NCI-H1930 (cell line): ENCODE measurements at places on chromosomes 11 and 22.
A peak's percentile ranks its signal among the peaks of the same experiment; 100 is the strongest.

- DNase-seq = no peak
Measured at GRCh38 chr22:37162221-37163095, 12.7 kb upstream of the IL2RB start.

DNA sequence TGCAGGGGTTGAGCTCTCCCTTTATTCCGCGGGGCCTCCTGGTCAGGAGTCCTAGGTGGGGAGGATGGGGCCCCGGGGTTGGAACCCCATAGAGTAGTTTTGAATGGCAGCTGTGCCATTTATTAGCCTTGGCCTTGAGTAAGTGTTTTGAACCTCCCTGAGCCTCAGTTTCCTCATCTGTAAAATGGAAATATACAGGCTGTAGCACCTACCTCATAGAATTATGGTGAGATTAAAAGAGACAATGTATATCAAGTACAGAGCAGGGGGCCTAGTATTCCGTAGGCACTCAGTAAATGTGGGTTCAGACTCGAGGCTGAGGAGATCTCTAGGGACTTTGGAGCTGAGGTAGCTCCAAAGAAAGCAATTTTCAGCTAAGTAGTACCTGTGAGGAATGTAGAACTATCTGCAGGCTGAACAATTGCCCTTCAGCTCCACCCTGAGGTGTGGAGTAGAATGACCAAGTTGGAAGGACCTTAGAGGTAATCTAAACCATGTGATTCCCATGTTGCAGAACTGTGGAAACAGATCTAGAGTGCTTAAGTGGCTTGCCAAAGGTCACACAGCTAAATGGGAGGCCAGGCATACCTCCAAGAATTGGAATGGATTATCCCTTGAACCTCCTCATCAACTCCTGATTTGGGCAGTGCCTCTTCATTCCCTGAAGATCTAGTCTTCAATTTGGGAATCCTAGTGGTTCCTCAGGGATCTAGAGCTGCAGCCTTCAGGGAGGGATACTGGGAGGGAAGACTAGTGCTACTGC lies 682 bp downstream of the PGAP2 start:
- no peak for DNase-seq

DNA sequence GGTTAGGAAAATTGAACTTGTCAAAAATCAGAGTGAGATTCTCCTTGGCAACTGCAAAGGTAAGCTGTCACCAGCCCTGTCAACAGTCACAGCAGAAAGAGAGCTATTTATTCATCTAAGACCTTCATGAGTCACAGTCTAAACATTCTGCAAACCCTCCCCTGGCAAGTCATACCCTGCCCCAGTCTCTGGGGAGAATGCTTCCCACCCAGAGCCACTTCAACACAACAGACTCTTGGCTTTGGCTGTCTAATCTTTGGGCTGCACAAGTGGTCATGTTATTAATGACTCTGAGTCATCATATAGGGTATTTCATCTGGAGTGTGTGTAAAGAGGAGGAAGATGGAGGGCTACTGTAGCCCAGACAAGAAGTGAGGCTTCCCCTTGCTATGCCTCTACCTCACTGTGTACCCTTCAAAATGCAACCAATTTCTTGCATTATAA lies 153.4 kb downstream of the CCDC34 start:
- no peak for DNase-seq

DNA sequence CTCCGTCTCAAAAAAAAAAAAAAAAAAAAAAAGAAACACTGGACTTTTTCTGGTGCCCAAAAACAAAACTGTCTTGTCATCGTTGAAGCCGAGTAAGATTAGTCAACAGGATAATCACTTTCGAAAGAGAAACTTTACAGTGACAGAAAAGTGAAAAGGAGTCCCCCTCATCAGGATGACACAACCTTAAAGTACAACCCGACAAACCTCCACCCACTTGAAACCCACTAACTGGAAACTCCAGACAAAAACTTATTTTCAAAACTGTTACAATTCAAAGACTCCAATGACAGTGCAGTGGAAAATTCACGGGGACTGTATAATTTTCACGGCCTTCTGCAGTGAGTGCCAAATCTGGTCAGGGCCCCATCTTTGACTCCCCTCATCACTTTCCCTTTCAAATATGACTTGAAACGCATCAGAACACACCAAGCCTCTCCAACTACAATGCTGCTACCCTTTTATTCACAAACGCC lies 1.3 kb downstream of the DENND5A start:
- no peak for DNase-seq

DNA sequence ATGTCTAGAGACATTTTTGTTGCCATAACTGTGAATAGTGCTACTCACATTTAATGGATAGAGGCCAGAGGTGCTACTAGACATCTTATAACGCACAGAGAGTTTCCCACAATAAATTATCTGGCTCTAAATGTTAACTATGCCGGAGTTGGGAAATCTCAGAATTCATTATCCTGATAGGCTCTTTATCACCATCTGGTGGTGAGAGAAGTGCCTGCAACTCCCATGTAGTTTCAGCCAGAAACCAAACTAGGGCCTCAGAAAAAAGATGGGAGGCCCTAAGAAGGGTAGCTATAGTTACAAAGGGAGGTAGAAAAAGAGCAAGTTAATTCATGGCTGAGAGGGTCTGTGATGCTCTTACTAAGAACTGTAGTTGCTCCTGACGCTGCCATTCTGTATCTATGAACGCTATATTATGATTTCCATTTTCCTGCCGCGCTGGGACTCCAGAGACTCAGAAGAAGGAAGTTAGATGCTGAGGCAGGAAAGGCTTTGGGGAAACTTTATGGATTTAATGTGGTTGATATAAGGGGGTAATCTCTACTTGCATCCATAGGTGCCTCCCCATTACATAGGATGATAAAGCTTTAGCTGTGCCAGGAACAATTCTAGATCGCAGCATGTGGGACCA lies 22.9 kb upstream of the MRPL17 start:
- peak; percentile 15 for DNase-seq

- no peak for DNase-seq
Measured at GRCh38 chr22:22616636-22617035, 27.8 kb upstream of the GGTLC2 start.

DNA sequence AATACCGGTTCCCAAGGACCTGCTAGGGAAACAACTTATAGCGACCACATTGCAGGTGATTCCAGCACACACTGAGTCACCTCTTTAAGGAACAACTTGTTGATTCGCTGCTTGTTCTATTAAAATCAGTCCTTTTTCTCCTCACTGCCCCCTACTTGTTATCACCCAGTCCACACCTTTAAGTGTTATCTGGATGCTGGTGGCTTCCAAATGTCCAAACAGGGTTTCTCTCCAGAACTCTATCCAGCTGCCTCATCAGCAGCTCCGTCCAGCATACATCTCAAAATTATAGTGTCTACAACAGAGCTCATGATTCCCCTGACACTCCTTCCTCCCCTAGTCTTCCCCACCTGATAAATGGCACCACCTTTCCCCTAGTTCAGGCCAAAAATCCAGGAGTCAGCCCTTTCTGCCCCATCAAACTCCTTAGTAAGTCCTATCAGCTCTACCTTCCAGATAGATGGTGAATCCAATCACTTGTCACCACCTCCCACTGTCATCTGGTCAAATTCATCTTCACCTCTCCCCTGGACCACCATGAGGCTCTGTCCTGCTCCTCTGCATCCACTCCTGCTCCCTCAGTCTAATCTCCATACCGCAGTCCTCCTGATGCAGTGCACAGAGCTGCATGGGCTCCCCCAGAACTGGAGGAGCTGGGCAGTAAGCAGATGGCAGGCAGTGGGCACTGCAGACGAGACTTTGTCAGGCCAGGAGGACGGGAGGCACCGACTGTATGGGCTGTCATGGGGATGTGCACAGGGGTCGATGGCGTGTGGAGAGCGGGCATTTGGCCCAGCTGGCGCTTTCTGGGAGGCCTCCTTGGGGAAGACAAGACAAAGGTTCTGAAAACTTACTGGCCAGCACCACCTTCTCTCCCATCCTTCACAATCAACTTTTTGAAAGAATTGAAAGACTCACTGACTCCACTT lies 19.3 kb downstream of the IL10RA start:
- DNase-seq = no peak

GRCh38 chr22:26860301-26860700 lies 202.9 kb downstream of the MIAT start:
- no peak for DNase-seq

- peak; percentile 37 for DNase-seq
Measured at GRCh38 chr11:27795955-27796861, 96.0 kb upstream of the BDNF start.

DNA sequence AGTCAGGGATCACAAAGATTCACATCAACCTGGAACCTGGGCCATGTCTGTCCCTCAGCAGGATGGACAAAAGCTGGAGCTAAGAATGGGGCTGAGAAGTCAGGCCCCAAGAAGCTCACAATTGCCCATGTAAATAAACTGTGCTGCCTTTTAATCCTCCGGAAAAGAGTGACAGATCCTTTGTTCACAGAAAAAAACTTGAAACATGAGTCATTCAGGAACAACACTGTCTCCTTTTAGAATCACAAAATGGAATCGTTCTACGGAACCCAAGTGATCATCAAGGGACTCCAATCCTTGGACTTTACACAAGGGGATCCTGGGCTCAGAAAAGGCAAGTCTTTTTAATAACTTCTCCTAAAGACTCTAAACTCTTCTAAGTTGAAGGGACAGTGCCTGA lies 36.1 kb downstream of the RELT start:
- no peak for DNase-seq

DNA sequence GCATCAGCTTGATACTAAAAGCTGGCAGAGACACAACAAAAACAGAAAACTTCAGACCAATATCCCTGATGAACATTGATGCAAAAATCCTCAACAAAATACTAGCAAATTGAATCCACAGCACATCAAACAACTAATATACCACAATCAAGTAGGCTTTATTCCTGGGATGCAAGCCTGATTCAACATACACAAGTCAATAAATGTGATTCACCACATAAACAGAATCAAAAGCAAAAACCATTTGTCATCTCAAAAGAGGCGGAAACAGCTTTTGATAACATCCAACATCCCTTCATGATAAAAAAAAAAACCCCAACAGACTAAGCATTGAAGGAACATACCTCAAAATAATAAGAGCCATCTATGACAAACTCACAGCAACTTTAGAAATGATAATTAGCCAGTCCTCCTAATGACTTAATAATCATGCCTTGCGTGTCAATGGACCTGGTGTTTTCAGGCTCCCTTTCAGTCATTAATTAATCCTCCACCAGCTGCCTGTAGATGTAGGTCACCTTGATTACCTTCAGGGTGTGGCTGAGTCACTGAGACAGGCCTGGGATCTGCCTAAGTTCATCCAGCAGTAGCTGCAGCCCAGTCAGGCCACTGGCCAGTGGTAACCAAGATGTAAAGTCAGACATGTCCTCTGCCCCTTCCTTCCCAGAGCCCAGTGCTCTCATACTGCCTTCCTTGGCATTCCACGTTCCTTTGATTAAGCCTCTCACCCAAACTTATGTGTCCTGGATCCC lies 109.8 kb downstream of the EHF start:
- DNase-seq = no peak

DNA sequence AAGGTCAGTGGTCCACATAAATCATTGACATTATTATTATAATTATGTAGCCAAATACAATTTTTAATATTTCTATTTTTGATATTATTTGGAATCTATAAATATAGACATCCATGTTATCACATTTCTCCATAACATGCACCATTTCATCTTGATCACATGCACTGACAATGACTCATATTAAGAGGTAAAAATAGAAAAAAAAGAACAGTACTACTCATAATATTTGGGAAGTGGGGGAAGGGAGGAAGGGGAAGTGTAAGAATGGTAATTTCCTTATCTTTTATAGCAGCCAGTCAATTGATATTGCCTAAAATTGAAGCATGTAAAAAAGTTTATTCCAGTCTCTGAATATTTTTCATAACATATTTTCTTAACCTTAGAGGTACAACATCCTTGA lies 72.3 kb downstream of the ADM start:
- no peak for DNase-seq

DNA sequence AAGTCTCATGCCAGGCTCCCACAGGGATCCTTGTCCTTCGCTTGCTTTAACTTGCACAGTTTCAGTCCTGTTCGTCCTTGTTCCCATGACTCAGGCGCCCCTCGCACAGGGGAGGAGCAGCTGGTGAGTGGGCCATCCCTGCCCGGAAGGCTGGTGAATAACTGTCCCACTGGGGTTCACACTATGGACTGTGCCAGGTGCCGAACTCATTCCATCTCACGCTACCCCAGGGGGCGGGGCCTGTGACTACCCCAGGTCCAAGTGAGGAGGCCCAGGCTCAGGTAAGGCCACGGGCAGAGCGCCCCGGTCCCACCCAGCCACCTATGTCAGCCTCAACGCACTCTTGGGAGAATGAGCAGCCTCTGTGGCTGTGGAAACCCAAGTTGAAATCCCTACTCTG lies 7.2 kb upstream of the CARD10 start:
- no peak for DNase-seq

DNA sequence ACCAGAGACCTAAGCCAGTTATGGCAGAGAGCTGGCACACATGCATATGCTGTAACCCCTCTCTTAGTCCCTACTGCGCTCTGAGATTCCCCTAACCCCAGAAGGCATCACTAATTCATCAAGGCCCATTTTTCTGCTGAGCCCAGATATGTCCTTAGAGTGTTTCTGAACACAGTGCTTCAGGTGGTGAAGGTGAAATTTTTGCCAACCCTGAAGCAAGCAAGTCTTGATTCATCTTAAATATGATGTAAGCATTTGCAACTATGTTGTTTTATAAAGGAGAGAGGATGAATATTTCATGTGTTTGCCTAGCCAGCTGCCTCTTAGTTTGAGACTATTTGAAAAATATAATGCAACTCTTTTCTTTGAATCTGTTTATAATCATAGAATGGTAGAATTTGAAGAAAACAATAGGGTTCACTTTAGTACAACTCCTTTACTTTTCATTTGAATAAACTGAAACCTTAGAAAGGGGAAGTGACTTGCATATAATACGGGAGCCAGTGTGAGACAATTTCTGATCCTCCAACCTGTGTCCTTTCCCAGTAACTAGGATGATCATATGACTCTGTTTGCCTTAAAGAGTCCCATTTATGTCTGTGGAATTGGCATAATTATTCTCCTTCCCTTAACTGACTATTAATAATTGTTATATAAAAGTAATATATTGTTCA lies 194.3 kb upstream of the MTNR1B start:
- no peak for DNase-seq

- DNase-seq = no peak
Measured at GRCh38 chr11:86355256-86355655, 19.4 kb upstream of the CCDC81 start.

- DNase-seq = peak; percentile 22
Measured at GRCh38 chr11:5380740-5381342, 2.8 kb upstream of the OR51M1 start.
